ENCODE measurements at places on chromosomes 7 and 10. TPM values are rescaled to one million over a fixed set of nuclear protein-coding genes. Genes with fewer than 3 reads are reported as not detected.

GRCh38 chr10:74748468-74749031 lies 77.8 kb upstream of the KAT6B start:
- no peak for DNase-seq
- peaks cover 1% of the 10 kb centered on the region for H3K4me1 ChIP-seq

The NRP1 gene
- 200 TPM for total RNA-seq

DNA sequence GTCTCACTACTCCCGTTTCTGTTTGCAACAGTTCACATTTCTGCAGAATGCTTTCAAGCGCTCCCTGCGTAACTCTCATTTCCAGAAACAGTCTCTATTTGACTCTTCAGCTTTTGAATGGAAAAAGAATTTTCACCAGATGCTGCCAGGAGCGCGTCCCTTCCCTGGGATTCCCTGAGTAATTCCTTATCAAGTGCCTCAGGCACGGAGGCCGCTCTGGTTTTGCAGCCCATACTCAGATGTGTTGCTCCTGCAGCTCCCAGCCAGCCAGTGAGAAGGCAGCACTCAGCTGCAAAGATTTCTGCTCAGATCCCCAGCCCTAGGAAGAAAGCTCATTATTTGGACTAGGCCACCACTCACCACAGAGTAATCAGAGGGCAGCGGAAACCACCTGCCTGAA lies 161.1 kb upstream of the CHST15 start:
- peak; percentile 21 for DNase-seq
- no peak overlapping the region for H3K27ac ChIP-seq
- H3K4me3 ChIP-seq = no peak overlapping the region

DNA sequence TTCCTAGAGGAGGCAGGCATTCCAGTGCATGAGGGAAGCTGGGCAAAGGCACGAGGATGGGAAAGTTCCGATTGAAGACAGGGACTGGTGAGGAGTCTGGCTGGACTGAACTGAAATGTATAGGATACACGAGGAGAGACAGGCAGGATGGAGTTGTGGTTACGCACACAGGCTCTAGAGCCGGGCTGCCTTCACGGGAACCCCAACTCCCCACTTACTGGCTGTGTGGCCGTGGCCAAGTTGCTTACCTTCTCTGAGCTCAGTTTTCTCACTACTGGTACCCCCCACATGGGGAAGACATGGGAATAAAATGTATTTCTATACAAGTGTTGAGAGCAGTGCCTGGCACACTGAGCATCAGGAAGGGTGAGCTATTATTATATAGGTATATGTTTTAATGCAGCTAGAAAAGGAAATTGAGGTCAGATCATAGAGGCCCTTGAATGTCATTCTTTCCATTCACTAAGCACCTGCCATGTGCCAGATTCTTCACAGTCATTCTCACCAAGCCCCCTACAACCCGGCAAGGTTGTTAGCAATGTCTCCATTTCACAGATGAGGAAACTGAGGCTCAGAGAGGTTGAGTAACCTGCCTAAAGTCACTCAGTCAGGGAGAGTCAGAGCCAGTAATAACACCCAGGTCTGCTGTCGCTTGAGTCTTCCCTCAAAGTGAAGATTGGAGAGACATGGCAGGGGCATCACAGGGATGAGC lies 9.7 kb downstream of the CHST3 start:
- no peak for DNase-seq
- H3K36me3 ChIP-seq = peaks cover 12% of the 10 kb centered on the region
- peak overlapping the region; percentile 75 for H3K27ac ChIP-seq
- H3K4me1 ChIP-seq = peaks cover 81% of the 10 kb centered on the region
- H3K27me3 ChIP-seq = no peaks in the 10 kb centered on the region

The CHN2 gene
- total RNA-seq = under 0.01 TPM

- no peak for DNase-seq
- H3K27me3 ChIP-seq = no peaks in the 10 kb centered on the region
- H3K27ac ChIP-seq = no peak overlapping the region
- no peaks in the 10 kb centered on the region for H3K4me1 ChIP-seq
These were observed 116.4 kb upstream of the RPA3 start for GRCh38 chr7:7834761-7835160.

DNA sequence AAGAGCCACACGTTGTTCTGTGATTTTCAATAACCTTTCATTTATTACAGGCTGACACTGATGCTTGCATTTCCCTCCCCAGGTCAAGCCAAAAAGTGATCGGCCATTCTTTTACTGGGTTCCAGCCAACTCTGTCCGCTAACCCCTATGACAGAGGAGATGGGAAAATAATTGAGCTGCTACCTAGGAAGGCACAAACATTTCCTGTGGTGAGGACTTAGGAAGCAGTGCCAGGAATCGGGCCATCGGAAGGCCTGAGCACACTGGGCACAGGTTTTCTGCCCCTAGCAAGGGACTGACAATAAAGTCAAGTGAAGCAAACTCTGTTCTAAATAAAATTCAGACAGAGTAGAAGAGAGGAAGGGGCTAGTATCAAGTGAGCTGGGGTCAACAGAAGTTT lies 313.0 kb upstream of the AOAH start:
- DNase-seq = no peak
- no peaks in the 10 kb centered on the region for H3K36me3 ChIP-seq
- H3K4me3 ChIP-seq = no peak overlapping the region

DNA sequence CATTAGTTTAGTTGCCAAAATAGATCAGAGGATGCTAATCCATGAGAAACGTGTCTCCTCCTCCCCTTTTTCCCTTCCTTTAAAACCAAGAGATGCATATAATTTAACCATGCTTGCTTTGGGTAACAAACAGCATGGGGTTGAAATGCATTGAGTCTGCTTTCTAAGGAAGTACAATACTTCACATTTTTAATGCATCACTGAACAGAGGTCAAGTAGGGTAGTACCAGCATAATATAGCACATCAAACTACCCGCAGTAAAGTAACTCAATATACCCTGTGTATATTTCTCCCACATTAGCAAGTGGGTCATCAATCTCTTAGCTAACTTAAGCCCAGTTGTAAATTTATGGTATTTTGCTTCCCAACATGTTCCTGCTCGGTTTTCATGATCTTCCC lies 239.3 kb upstream of the SEMA3C start:
- H3K27ac ChIP-seq = no peak overlapping the region
- H3K4me1 ChIP-seq = peaks cover 13% of the 10 kb centered on the region
- H3K36me3 ChIP-seq = no peaks in the 10 kb centered on the region
- H3K4me3 ChIP-seq = no peak overlapping the region
- no peak for DNase-seq

GRCh38 chr10:49600046-49600445 lies 10.1 kb upstream of the SLC18A3 start:
- peaks cover 18% of the 10 kb centered on the region for H3K27me3 ChIP-seq
- no peaks in the 10 kb centered on the region for H3K36me3 ChIP-seq
- DNase-seq = no peak
- H3K27ac ChIP-seq = no peak overlapping the region

- no peak overlapping the region for H3K27ac ChIP-seq
- no peak overlapping the region for H3K4me3 ChIP-seq
- peaks cover 33% of the 10 kb centered on the region for H3K27me3 ChIP-seq
- DNase-seq = no peak
- H3K36me3 ChIP-seq = no peaks in the 10 kb centered on the region
These were observed 23.9 kb upstream of the FAM107B start for GRCh38 chr10:14798636-14799035.

DNA sequence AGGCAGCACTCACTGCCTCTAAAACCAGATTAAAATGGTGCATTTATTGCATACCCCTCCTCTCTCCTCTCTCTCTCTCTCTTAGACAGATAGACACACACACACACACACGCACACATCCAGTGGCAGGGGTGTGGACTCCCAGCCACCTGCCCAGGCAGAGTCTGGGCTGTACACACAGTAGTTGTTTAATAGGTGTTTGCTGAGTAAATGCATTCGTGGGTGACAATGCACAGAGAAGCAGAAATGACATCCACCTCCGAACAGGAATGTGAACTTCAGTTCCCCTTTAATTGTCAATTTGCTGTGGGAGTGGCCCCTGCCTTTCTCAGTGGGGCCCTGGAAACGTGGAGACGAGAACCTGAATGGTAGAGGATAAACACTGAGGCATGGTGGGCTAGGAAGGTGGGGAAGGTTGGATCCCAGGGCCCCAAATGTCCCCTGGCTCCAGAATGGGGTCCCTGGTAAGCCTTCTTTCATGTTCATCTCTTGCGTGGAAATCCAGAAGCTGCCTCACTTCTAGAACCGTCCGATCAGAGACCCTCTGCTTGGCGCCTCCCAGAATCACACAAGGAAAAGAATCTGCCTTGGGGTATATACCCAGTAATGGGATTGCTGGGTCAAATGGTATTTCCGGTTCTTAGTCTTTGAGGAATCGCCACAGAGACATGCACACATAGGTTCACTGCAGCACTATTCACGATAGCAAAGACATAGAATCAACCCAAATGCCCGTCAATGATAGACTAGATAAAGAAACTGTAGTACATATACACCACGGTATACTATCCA lies 58.5 kb upstream of the ECHDC3 start:
- DNase-seq = no peak
- peaks cover 16% of the 10 kb centered on the region for H3K4me1 ChIP-seq
- H3K27ac ChIP-seq = no peak overlapping the region
- no peak overlapping the region for H3K4me3 ChIP-seq
- H3K27me3 ChIP-seq = peaks cover 40% of the 10 kb centered on the region

GRCh38 chr7:71135663-71136062 lies 3.7 kb downstream of the GALNT17 start:
- no peaks in the 10 kb centered on the region for H3K36me3 ChIP-seq
- no peaks in the 10 kb centered on the region for H3K4me1 ChIP-seq
- no peak for DNase-seq
- no peak overlapping the region for H3K4me3 ChIP-seq

DNA sequence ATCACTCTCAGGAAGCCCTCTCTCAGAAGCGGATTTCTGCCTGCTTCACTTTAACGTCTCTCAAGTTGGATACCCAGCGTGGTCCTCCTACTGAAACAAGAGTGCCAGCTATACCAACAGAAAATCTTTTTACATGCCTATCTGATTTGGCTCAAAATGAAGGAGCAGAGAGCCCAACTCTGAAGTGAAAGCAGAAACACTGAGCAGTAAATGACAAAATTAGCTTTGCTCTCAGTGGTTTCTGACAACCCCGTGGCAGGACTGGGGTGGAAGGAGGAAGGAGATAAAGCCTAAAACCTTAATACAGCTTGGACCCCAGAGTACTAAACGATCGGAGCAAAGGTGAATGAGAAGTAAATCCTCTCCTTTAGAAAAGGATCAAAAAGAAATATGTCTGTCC lies 25.1 kb upstream of the GPR37 start:
- H3K27me3 ChIP-seq = no peaks in the 10 kb centered on the region
- H3K27ac ChIP-seq = no peak overlapping the region
- peak overlapping the region; percentile 46 for H3K4me3 ChIP-seq
- H3K4me1 ChIP-seq = no peaks in the 10 kb centered on the region
- DNase-seq = no peak

GRCh38 chr10:131731780-131732630 lies 168.8 kb upstream of the PPP2R2D start:
- H3K36me3 ChIP-seq = no peaks in the 10 kb centered on the region
- no peak overlapping the region for H3K27ac ChIP-seq
- peak; percentile 61 for DNase-seq

GRCh38 chr7:145928937-145929336 lies 187.7 kb upstream of the CNTNAP2 start:
- H3K36me3 ChIP-seq = no peaks in the 10 kb centered on the region
- H3K27me3 ChIP-seq = no peaks in the 10 kb centered on the region
- no peak overlapping the region for H3K4me3 ChIP-seq
- DNase-seq = no peak

The LAMB1 gene
- 410 TPM for total RNA-seq

DNA sequence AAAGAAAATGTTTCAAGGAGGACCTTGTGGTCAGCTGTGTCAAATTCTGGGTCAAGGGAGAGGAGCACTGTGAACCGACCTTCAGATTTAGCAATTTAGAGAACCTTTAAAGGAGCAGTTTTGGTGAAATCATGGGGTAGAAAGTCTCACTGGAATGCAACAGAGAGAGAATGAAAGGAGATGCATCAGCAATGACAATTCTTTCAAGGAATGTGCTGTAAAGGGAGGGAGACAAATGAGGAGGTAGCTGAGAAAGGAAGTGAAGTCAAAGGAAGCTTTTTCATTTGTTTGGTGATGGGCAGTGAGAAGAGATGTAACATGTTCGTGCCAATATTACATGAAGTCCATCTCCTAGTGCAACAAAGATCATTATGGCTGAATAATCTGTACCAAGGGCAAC lies 166.0 kb downstream of the TSPAN12 start:
- H3K36me3 ChIP-seq = no peaks in the 10 kb centered on the region
- H3K27me3 ChIP-seq = no peaks in the 10 kb centered on the region
- no peak overlapping the region for H3K4me3 ChIP-seq
- no peak for DNase-seq
- no peaks in the 10 kb centered on the region for H3K4me1 ChIP-seq

The ZNF503 gene
- total RNA-seq = 18.5 TPM

- no peak overlapping the region for H3K4me3 ChIP-seq
- no peak overlapping the region for H3K27ac ChIP-seq
- no peaks in the 10 kb centered on the region for H3K36me3 ChIP-seq
- no peaks in the 10 kb centered on the region for H3K27me3 ChIP-seq
These were observed 35.4 kb downstream of the PRR15 start for GRCh38 chr7:29599026-29599425.

The SYNPO2L gene
- under 0.01 TPM for total RNA-seq

GRCh38 chr7:128954830-128955802 lies 17.4 kb downstream of the IRF5 start:
- H3K27me3 ChIP-seq = no peaks in the 10 kb centered on the region
- H3K36me3 ChIP-seq = peaks cover 48% of the 10 kb centered on the region
- peaks cover 8% of the 10 kb centered on the region for H3K4me1 ChIP-seq
- H3K4me3 ChIP-seq = no peak overlapping the region
- peak; percentile 95 for DNase-seq

DNA sequence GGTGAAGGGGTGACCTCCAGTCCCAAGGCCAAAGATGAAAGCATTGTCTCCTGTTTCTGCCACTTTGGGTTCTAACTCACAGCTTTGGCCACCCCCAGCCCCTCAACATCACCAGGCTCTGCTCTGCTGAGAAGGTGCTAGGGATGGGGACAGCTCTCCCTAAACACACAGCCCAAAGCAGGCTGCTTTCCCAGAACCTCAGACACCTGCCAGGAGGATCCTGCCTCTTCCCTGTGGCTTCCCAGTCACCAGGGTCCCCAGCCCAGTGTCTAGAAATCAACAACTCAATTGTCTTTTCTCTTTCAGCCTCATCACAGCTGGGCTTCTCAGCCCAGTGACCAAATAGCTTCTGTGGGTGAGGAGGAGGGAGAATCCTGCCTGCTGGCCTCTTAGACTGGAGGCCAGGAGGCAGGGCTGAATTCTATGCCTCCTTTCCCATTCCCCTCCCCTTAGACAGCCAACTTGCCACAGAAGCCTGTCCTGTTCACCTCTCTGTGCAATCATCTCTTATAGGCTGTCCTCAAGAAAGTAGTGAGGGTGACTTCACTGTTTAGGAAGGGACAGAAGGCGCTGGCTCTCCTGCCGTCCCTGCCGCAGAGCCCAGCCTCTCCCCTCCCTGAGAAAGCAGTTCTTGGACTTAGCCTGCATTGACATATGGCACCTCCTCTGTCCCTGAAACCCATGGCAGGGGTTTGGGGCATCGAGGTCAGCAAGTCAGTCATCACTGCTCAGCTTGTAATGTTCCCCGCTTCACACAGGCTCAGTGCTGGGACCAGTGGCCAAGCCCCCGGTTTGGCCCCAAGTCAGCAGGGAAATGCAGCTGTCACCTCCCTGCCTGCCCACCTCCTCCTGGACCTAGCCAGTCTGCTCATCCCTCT lies 3.7 kb downstream of the FGF8 start:
- no peaks in the 10 kb centered on the region for H3K36me3 ChIP-seq
- H3K4me3 ChIP-seq = no peak overlapping the region
- no peak overlapping the region for H3K27ac ChIP-seq
- H3K4me1 ChIP-seq = no peaks in the 10 kb centered on the region
- peaks cover 58% of the 10 kb centered on the region for H3K27me3 ChIP-seq
- DNase-seq = peak; percentile 74

The CLEC2L gene
- total RNA-seq = not detected
